ENCODE measurements at places on chromosomes 6 and 20. TPM values are rescaled to one million over a fixed set of nuclear protein-coding genes. Genes with fewer than 3 reads are reported as not detected.
A peak's percentile ranks its signal among the peaks of the same experiment; 100 is the strongest.

DNA sequence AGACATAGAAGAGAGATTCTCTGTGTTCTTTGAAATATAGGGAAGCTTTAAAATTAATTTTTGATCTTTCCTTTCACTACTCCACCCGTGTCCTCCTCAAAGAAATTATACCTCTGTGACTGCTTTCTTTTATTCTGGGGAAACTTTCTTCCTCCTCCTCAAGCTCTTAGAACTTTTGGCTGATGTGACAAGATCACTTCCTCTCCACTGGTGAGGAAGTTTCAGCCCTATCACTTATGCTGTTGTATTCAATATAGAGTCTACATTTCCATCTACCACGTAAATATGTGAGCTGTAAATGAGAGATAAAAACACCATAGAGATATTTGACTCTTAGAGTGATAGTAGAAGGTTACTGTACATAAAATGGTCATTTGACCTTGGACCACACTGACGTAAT is 141.9 kb upstream of the SASH1 start:
- no peak for DNase-seq

The MED23 gene
- 30.0 TPM for total RNA-seq

DNA sequence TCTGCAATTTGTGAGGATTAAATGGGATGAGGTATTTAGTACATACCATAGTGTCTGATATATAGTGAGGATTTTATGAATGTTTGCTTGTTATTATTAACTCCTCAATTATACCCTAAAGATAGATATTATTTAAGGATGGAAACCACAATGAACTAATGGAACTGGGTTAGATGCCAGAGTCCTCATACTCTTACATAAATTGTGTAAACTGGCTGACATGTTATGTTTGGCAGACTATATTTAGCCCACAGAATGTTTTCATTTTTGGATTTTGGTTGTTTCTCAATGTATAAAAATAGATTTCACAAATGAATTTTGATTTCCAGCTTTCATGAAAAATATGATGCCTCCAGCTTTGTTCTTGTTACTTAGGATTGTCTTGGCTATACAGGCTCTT is 37.6 kb downstream of the HTR1B start:
- DNase-seq, result no peak

The WFDC12 gene
- not detected for total RNA-seq

- DNase-seq, result peak; percentile 31
These were observed 108.5 kb downstream of the MAN1A1 start for GRCh38 chr6:119241111-119241465.

GRCh38 chr6:53199156-53199555 is 50.5 kb upstream of the GCM1 start:
- DNase-seq, result no peak

DNA sequence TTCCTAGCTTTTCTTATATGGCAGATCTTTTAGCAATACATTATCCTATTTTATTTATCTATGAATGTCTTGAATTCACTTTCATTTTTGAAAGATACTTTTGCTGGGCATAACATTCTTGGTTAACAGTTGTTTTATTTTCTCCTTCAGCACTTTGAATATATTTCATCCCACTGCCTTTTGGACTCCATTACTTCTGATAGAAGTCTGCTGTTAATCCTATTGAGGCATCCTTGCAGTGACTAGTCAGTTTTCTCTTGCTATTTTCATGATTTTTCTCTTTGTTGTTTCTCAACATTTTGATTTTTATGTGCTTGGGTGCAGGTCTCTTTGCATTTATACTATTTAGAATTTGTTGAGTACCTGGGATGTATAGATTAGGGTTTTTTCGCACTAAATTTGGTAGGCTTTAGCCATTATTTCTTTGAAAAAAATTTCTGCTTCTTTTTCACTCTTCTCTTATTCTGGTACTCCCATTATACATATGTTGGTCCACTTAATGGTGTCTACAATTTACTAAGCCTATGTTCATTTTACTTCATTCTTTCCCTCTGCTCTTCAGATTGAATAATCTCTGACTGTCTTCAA is 53.2 kb downstream of the PHACTR3 start:
- DNase-seq, result no peak

The GJA1 gene
- total RNA-seq, result not detected

The TRIM15 gene
- 30.4 TPM for total RNA-seq

GRCh38 chr6:52261229-52261628 is 16.9 kb upstream of the IL17F start:
- DNase-seq, result no peak

DNA sequence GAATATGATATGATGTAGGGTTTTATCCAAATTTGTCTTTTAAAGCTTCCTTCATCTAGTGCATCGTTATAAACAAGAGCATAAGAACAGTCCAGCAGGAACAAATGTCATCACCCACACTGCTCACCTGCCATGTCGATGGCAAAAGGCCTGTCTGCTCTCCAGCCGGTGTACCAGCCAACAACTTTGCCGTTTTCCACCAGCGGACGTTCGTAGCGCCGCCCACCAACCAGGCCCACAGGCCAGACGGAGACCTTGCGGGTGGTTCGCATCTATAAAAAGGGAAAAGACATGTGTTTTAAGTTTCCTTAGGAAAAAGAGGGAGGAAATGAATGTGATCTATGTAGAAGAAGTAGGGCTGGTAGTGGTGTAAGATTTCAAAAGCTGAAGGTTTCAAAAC is 62.9 kb downstream of the B3GAT2 start:
- no peak for DNase-seq

DNA sequence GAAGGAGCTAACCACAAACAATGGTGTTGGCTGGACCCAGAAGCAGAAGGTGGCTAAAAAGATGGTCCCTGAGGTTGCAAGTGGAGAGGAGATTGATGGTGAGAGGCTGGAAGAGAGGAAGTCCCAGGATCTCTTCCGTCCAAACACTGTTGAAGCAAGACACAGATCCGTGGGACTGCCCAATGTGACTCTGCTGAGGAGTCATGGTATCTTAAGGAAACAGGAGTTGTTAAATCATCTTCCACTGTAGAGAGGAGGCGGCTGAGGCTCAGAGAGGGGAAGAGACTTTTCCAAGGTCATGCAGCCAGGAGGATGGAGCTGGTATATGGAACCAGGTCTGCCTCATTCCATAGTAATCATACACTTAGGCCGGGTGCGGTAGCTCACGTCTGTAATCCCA is 4.1 kb upstream of the ZNF335 start:
- DNase-seq, result no peak

DNA sequence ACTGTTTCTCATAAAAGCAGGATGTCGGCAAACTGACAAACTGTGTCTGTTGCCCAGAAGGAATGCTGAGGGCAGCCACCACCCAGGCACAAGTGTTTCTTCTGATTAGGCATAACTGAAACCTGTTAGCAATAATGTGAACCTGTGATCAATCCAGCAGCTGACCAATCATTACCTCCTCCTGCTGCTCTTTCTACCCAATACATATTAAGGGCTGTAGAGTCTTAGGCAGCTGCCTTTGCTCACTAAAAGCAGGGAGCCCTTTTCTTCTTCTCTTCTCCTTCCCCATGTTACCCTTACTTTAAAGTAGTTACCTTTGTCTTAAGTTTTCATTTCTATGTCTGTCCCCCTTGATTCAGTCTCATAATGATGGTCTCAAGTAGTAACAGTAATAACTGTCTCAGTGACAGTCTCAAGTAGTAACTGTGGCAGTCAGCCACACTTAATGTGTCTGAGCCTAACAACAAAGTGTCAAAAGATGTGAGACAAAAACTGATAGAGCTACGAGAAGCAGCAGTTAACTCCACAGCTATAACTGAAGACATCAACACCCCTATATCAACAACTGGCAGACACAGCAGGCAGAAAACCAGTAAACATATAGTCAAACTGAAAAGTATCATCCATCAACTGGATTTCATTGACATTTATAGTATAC is 37.0 kb downstream of the RANBP9 start:
- DNase-seq, result no peak

DNA sequence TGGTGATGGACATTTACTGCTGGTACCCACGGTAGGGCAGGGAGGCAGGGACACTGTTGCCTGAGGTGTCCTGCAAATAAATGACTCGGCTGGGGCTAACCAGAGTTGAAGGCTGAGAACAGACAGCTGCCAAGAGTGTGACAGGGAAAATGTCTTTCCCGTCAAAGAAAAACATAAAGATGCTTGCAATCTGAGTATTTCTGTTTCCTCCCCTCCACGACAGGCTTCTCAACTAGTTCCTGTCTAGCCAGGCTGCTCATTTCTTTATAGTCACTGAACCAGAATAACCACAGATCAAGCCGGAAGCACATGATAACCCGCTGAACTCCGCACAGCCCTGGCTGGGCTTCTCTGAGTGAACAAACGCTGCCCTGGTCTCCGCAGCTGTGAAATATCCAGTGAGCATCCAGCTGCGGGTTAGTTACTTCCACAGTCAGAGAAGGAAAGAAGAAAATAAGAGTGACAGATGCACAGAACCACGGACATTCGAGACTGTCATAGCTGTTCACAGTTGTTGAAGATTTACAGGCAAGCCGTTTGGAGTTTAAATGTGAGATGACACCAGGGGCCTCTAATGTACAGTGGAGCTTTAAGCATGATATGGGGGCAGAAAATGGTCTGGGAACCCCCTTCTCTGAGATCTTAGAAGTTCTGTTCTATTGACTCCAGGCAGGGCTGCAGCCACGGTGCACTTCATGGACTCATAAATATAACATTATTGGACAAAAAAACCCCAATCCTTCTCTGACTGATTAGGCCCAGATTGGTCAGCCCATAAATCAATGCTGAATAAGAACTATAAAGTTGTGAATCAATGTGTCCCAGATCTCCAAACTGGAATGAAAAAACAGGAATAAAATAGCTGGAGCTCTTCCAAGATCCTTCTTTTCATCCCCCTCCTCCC is 299.9 kb upstream of the SUPT3H start:
- no peak for DNase-seq

GRCh38 chr6:119077643-119078375 is 655 bp downstream of the FAM184A start:
- DNase-seq, result peak; percentile 32

- no peak for DNase-seq
These were observed 179.5 kb downstream of the SYNDIG1 start for GRCh38 chr20:24648919-24649318.

The NTSR1 gene
- total RNA-seq, result not detected

- no peak for DNase-seq
These were observed 52.8 kb downstream of the B4GALT5 start for GRCh38 chr20:49660912-49661311.

The C20orf141 gene
- total RNA-seq, result not detected

- no peak for DNase-seq
These were observed 42.4 kb downstream of the PLAGL2 start for GRCh38 chr20:32164984-32165735.

- no peak for DNase-seq
These were observed 10.6 kb upstream of the NDRG3 start for GRCh38 chr20:36756496-36756895.

The PMEPA1 gene
- not detected for total RNA-seq

GRCh38 chr20:43306837-43307236 is 117.1 kb upstream of the PTPRT start:
- DNase-seq, result no peak

- DNase-seq, result no peak
These were observed 67.4 kb downstream of the CNBD2 start for GRCh38 chr20:36035745-36036144.

DNA sequence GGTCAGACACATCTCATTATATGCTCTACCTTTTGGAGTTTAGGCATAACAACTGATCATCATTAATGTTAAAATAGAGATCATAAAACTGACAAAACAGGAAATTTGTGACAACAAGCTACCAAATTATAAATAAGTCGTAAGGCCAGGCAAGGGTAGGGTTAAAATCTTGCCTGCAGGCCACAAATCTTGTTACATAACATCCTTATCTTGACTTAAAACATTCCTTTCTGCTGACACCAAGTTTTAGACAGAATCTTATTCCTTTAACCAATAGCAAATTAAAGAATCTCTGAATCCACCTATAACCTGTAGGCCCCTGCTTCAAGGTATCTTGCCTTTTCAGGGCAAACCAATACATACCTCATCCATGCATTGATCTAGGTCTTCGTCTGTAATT is 32.5 kb upstream of the NKAIN2 start:
- no peak for DNase-seq

The BTBD3 gene
- total RNA-seq, result 32.2 TPM

All from HepG2 (cell line).